GM12865 (cell line): ENCODE measurements at places on chromosomes 16 and 17.

GRCh38 chr17:60827943-60828342 is 150.3 kb downstream of the BCAS3 start:
- DNase-seq: no peak

- DNase-seq: no peak
Observed at GRCh38 chr16:14275934-14276333, 204.8 kb downstream of the MRTFB start.

DNA sequence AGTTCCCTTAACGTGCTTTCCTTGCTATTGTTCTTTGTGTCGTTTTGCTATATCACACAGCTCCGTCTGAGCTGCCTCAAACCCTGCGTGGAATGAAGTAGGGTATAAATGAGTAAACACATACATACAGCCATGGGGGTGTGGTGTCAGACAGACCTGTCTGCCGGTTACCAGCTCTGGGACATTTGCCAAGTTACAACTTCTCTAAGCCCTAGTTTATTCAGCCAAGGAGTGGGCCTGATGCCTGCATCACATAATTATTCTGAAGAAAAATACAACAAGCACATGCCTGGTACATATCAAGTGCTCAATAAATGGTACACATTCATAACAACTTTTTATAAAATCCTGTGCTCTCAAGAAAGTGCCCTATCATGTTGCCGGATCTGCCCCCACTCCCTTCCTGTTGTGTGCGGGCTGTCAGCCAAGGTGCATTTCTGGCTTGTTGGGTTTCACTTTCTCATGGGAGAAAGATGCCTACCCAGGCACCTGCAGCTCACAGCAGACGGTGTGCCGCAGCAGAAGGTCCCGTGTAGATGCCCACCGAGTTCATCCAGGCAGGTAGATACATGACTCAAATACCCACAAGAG is 30.5 kb downstream of the SMPD3 start:
- peak; percentile 87 for DNase-seq

DNA sequence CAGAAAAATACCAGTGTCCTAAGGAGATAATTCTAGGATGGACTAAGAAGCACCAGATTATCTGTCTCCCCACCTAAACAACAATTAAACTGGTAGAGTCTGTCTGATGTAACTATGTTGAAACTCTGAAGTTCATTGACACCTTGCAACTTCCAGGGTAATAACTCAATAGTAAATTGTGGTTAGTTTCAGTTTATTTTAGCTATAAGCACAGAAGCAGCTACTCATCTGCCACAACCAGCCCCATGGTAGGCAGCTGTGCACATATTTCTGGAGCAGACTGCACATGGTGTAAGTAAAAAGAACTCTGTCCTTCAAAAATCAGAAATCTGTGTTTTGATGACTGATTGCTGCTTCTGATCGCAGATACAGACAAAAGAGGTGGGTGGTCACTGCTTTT is 852.1 kb downstream of the CDH11 start:
- DNase-seq: no peak

DNA sequence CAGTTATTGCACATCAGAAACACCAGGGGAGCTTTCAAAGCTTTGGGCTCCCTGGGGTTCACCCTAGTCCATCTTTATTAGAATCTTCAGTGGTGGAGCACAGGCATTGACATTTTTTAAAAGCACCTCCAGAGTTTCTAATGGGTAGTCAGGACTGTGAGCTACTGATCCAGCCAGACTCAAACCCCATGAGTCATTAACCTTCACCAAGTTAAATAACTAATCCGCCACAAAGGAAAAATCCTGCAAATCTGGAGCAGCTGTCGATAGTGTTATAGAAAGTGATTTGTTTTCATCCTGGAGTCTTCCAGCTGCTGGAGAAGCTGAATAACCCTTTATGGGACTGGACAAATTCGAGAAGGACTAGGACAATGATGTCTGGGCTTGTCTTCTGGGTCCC is 93.2 kb upstream of the PIRT start:
- DNase-seq: no peak

DNA sequence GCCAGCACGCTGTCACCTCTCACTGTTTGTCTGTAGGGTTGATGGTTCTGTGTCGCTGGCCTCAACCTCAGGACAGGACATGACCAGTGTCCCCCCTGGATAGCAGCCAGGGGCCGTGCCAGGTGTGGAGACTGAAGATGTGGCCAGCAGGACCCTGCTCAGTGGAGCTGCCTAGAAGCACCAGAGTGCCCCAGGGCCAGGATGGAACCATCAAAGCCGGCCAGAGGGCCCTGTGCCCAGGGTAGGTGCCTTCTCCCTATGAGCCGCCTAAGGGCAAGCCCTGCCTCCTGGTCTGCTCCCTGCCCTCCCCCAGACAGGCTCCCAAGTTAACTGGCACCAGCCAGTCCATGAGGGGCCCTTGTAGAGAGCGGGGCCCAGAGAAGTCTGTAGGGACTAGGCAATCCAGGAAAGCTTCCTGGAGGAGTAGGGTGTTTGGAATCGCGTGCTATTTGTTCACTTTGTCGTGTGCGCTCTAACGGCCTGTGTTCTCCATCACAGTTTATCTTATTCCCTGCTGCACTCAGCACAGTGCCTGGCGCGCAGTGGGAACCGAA is 546 bp upstream of the NDUFB10 start:
- no peak for DNase-seq

DNA sequence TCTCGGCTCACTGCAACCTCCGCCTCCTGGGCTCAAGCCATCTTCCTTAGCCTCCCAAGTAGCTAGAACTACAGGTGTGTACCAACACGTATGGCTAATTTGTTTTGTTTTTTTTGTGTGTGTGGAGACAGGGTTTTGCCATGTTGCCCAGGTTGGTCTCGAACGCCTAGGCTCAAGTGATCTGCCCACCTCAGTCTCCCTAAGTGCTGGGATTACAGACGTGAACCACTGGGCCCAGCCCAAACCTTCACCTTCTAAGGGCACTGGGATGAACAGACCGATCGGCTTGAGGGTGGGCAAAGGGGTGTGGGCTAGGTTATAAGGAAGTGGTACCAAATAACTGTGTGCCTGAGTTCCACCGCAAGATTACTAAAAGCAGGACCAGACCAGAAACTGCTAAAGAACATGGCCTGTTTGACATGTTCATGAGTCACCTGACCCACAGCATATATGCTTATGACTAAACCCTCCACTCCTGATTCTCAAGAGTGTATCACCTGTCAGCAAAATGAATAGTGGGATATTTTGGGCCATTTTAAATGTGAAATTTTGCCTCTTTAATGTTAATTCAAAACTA is 8.1 kb downstream of the TMEM97 start:
- peak; percentile 77 for DNase-seq

DNA sequence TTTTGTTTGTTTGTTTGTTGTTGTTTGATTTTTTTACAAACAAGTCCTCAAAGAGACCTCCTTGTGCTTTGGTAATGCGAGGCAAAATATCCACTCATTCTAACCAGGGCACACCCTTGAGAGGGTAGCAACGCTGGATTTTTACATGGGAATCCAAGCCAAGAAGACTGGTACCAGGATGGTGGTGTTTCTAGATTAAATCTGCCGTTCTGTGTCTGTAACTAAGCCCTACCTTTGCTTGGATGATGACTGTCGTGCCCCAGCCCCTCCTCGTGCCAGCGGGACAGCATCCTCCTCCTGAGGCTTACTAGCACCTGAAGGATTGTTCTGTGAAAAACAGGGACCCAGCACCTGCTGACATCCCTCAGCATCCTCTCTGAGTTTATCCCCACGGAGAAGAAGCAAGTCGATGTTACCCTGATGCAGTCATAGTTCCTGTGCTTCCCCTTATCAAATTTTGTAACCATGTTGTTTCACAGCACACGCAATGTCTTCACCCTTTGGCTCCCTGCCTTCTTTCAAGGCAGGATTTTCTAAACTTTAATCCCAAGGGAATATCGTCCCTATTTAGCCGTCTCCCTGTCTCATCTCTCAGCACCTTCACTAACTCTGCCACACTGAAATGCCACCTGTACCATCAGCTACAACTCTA is 5.1 kb upstream of the HSBP1 start:
- no peak for DNase-seq

- DNase-seq: peak; percentile 88
Observed at GRCh38 chr16:8962393-8963009, 1.2 kb downstream of the USP7 start.

DNA sequence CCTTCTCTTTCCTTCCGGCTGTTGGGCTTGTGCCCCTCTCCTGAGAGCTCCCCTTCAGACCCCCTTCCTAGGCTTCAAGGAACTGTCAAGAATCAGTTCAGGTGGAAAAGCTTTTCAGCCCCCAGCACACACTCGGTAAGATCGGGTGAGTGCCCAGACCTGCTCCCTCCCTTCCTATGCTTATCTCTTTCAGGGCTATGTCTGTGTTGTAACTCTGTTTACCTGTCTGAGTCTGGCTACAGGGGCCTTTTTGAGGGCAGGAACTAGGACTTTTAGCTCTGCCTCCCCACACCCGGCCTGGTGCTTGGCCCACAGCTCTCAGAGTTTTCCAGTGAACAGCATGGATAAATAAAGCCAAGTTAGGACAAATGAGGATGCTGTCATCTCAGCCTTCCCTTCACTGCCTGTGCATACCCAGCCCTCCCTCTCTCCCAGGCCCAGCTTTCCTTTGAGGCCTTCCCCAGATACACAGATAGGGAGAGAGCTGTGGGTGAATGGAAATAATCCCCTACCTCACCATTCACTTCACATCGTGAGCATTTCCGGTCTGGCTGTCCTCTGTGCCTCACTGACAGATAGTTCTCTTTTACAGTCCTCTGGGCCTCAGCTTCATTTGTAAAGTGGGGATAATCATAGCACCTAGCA is 5.7 kb upstream of the MRPS23 start:
- no peak for DNase-seq

DNA sequence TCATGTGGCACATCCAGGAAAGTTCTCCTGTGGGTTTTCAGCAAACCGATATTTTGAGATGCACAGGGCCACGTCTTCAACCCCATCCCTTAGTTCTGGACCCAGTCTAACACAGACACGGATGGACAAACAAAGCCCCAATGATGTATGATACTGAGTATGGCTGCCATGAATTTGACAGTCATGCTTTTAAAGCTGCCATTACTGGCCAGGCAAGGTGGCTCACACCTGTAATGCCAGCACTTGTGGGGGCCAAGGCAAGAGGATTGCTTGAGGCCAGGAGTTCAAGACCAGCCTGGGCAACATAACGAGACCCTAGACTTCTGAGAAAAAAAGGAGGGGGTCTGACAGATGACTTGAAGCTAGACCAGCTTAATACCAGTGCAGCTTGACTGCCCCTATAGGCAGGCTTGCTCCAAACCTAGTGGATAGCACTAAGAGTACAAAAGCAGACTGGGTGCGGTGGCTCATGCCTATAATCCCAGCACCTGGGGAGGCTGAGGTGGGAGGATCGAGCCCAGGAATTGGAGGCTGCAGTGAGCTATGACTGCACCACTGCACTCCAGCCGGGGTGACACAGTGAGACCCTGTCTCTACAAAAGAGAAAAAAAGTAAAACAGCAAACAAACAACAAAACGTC is 10.8 kb upstream of the ZNF629 start:
- DNase-seq: no peak

GRCh38 chr17:40485851-40486521 is 15.4 kb downstream of the TNS4 start:
- no peak for DNase-seq

DNA sequence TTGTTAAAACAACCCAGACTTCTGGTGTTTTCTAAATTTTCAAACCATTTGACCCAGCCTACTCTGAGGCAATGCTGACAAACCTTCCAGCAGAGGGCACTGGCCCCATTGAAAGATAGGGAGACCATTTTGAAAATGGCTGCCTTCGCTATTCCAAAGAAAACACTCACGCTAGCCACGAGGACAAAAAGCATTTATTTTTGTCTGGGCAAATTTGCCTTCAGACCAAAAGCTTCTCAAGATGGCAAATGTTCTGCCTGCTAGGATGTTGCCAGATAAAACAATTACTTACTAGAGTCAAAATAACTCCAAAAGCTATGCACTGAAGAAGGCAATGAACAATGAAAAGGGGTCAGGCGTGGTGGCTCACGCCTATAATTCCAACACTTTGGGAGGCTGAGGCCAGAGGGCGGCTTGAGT is 296.7 kb upstream of the IRX5 start:
- DNase-seq: no peak
